ENCODE measurements at places on chromosomes 12 and 14.

DNA sequence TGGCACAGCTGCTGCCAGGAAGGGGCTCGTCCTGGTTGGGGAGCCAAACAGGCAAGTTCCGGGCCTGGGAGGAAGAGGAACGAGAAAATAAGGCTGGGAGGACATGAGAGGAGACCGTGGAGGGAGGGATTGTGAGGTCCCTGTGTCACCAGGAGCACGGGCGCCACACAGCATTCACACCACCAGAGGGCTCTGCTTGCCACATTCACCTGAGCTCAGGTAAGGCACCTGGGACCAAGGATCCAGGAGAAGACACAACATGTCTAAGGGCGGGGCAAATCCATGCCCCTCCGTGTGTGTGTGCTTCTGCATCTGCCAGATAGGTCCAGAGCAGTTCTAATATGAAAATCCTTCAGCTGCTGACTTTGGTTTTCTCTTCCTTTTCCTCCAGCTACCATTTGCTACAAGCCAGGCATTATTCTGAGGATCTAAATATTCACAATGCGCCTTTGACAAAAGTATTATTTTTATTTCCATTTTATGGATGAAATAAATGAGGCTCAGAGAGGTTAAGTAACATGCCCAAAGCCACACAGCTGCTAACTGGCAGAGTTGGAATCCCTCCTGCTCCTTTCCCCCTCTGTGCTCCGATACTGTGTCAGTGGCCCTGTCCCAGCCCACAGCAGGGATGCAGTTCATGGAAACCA, 14.6 kb downstream of the RAPGEF3 start:
- DNase-seq, result no peak

GRCh38 chr14:85533023-85533860, 3.3 kb downstream of the FLRT2 start:
- DNase-seq, result peak; percentile 71

GRCh38 chr14:73665130-73665529, 20.3 kb downstream of the DNAL1 start:
- no peak for DNase-seq

- DNase-seq, result peak; percentile 54
Measured at GRCh38 chr12:39912211-39912980, 193.5 kb downstream of the SLC2A13 start.

GRCh38 chr12:10810068-10810467, at the start of gene TAS2R9:
TSS of gene TAS2R9 (minus strand) at chr12:10810168. CDS start at chr12:10810075, 93 bp downstream.
- no peak for DNase-seq

- DNase-seq, result no peak
Measured at GRCh38 chr14:56892959-56893358, 82.7 kb upstream of the OTX2 start.

DNA sequence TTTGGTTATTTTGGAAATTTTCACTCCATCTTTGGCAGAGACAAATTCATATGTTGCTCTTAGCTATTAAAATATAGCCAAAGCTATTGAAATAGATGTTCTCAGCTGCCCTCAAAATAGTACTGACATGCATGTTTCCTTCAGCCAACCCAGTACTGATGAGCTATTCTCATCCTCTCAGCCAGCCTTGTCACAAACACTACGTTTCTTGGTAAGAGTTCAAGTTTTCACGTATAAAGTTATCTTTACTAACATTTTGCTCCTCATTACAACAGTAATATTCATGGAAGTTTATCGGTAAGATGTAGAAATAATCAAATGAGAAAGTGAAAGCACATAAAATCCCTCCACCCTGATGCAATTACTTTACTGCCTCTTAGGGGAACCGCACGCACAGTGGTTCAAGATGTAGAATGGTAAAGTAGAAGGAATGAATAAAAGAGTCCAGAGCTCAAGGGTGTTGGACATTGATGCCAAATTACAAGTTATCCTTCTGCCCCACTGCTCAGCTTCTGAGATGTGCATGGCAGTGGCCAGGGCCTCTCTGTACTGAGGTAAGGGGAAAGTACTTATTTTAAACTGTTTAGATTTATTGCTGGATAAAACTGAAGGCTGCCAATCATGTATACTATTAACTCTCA, 20.7 kb downstream of the GCH1 start:
- DNase-seq, result no peak

- DNase-seq, result no peak
Measured at GRCh38 chr14:74618078-74618952, 6.3 kb upstream of the LTBP2 start.

DNA sequence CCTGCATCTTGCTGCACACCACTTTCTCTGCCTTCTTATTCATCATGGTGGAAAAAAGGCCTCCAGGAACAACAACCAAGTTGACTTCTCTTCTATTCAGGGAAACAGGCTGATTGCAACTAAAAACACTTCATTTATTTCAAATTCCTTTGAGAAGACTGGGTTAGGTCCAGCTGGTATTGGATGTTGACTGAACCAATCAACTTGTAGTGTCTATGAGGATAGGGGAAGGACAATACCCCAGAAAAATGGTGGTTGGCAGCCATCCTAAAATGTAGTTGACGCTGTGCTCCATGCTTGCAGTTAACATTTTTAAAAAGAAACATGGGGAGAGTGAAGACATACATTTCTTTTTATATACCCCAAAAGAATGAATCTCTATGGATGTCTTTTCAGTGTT, 34.4 kb upstream of the CRADD start:
- no peak for DNase-seq

GRCh38 chr12:121697093-121697698, 15.4 kb upstream of the TMEM120B start:
- DNase-seq, result no peak

GRCh38 chr12:3557791-3558620, 67.0 kb downstream of the PRMT8 start:
- DNase-seq, result no peak

DNA sequence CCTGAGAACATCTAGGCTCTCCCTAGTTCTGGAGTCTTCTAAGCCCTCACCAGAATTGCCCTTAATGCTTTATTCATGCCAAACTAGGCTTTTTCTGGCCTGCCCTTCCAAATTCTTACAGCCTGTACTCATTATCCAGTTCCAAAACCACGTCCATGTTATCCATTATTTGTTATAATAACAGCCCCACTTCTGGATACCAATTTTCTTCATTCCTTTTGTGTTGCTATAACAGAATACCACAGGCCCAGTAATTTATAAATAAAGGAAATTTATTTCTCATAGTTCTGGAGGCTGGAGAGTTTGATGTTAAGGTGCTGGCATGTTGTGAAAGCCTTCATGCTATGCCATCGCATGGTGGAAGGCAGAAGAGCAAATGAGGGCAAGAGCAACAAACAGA, 68.0 kb upstream of the AMIGO2 start:
- DNase-seq, result no peak

DNA sequence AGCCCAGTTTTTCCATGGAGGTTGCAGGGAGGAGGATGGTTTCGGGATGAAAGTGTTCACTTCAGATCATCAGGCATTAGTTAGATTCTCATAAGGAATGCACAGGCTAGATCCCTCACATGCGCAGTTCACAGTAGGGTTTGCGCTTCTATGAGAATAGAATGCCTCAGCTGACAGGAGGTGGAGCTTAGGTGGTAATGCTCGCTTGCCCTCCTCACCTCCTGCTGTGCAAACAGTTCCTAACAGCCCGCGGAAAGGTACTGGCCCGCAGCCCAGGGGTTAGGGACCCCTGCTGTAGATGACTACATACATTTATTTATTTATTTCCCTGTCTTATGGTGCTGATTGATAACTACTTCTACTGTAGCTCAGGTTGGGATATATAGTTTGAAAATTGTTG, 93.2 kb downstream of the FBXO33 start:
- no peak for DNase-seq

DNA sequence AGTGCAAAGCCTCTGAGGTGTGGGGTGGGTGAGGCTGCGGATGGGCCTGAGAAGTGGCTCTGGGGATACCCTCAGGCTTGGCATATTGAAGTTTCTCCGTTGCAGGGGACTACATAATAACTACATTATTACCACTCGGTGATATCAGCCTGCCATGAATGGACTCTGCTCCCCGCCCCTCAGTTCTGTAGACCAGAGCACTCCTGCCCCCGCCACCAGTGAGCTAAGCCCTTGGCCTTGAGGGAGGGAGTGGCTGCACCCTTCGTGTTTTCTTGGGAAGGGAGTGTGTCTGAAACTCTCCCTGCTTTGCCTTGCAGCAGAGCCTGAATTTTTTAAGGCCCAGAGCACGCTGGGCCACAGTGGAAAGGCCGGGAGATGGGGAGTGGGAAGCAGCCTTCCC, 1.7 kb downstream of the ORAI1 start:
- DNase-seq, result no peak

DNA sequence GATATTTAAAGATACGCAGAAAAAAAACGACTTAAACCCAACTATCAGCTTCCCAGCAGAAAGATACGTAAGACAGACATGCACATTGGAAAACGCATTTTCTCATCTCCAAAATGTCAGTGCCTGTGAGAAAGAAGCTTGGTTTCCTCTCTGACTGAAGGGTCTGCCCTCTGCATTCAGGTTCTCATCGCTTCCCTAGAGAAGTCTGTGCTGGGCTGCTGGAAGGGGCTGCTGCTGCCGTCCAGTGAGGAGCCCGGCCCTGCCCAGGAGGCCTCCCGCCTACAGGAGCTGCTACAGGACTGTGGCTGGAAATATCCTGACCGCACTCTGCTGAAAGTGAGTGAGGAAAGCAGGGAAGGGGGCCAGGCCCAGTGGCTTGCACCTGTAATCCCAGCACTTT, 4.7 kb upstream of the PFDN5 start:
- DNase-seq, result no peak

GRCh38 chr12:31780096-31780495, 51.3 kb upstream of the AMN1 start:
- DNase-seq, result no peak

GRCh38 chr14:80381807-80382363, 170.6 kb upstream of the DIO2 start:
- DNase-seq, result no peak

DNA sequence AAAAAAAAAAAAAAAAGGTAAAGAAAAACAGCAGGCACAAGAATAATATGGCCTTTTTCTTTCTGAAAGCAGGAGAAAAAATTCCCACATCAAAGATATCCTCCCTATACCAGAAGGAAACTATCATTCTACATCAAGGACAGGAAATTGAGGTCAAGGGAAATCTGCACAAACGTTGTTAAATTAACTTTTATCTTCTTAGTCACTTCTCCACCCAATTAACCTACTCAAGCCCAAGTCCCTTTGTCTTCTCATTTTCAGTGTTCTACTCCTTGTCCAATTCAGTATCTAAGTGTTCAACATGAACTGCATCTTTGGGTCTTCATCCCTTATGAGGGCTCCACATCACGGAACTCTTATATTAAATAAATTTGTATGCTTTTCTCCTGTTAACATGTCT, 15.7 kb downstream of the NDUFA12 start:
- DNase-seq, result no peak

- no peak for DNase-seq
Measured at GRCh38 chr12:93831374-93831773, 154.2 kb downstream of the CRADD start.

GRCh38 chr14:81085596-81085995, 130.2 kb downstream of the TSHR start:
- DNase-seq, result no peak

- no peak for DNase-seq
Measured at GRCh38 chr14:59305836-59306555, 117.5 kb downstream of the DAAM1 start.

DNA sequence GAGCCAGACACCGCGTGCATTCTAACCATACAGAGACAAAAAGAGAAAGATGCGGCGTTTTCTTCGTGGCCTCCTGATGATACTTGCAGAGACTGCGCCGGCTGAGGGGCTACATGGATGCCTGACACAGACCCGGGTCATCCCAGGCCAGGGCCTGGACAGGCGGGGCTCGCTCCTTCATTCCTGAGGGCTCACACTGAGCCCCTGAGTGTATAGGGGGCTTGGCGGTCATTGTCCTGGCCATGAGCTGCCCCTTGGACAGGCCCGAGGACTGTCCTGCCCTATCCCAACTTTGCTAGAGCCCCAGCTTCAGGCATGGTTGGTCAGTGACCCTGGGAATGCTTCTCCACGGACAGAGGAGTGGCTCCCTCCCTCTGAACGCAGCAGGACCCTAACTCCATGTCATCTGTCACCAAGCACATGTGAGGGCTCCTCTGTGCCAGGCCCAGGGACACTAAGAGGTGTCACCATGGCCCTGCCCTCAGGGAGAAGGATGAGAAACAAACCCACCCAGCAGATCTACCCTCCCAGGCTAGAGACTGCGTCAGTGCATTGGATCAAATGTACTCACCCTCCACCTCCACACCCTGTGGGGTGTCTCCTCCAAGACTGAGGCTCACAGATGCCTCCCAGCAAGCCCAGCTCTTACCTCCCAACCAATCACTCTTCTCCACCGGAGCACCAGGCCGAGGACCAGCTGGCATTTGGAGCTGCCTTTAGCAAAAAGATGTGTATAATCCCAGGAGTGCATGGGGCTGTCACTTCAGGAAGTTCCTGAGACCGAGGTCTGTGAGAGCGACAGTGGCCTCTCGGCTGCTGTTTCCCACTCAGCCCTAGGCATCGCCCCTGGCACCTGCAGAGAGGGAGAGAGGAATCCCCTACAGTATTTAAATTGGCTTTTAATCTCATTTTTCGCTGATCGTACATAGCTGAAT, 102.7 kb downstream of the DICER1 start:
- no peak for DNase-seq

DNA sequence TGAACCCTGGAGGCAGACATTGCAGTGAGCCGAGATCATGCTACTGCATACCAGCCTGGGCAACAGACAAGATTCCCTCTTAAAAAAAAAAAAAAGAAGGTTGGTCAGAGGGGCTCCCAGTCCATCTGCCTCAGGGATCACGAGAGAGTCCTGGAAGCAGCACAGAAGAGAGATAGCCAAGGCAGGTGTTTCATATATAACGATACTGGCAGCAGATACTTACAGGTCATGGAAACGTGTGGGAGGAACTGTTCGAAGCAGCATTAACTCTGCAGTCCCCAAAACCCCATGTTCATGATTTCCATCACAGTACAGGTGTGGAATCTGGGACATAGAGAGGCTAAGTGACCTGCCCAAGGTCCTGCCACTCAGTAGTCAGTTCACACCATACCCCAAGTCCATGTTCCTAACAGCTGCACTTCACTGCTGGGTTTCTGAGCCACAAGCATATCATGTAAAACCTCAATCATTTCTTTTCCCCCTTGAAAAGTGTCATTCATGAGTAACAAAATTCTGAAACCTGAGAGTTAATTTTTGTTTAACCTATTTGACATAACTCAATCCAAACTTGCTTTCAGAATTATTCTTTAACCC, 16.7 kb downstream of the CDK2AP1 start:
- no peak for DNase-seq

GRCh38 chr12:65879878-65880277, 55.6 kb downstream of the HMGA2 start:
- DNase-seq, result no peak

DNA sequence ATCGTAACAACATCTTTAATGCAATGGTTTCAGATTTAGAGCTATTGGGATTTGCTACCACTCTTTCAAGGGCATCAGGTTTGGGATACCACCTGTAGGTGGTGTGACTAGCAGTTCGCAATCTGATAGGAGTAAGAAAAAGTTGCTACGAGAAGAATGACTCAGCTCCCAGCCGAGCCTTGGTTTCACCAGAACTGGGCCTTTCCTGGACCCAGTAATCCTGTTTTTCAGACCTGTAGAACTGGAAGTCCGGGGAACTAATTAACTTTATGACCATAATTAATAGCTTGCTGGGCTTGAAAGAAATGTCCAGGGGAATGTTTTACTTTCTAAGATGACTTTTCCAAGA, 770 bp downstream of the ABHD4 start:
- no peak for DNase-seq

All from Right ventricle myocardium superior (tissue), 1 donor.